ENCODE measurements at places on chromosomes 1 and 21.

DNA sequence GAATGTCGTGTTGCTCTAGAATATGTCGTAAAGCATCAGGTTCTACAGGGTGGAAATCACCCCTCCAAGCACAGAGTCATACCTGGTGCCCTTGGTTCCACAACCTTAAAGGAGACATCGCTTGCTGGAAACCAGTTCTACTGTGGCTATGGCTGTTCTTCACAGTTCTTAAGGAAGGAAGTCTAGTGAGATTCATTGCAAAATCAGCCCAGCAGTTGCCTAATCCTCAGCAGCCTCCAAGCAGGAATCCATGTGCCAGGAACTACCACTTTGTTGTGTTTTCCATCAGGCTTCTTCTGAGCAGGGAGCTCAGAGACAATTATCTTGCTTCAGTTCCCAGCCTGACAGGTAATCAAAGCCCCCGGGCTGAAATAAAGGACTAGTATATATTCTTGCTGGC, 45.0 kb upstream of the SLC35F3 start:
- no peaks in the 10 kb centered on the region for H3K36me3 ChIP-seq
- no peak for DNase-seq
- H3K27ac ChIP-seq = no peak overlapping the region
- H3K27me3 ChIP-seq = peaks cover 9% of the 10 kb centered on the region
- H3K4me3 ChIP-seq = no peak overlapping the region

GRCh38 chr1:210722410-210723081, 393.8 kb downstream of the HHAT start:
- no peaks in the 10 kb centered on the region for H3K4me1 ChIP-seq
- no peaks in the 10 kb centered on the region for H3K36me3 ChIP-seq
- H3K4me3 ChIP-seq = no peak overlapping the region
- H3K27ac ChIP-seq = no peak overlapping the region
- H3K27me3 ChIP-seq = peaks cover 21% of the 10 kb centered on the region
- no peak for DNase-seq

- H3K27me3 ChIP-seq = no peaks in the 10 kb centered on the region
- no peak overlapping the region for H3K27ac ChIP-seq
- no peaks in the 10 kb centered on the region for H3K4me1 ChIP-seq
- no peak for DNase-seq
Measured at GRCh38 chr1:61139775-61140549, 57.6 kb downstream of the NFIA start.

DNA sequence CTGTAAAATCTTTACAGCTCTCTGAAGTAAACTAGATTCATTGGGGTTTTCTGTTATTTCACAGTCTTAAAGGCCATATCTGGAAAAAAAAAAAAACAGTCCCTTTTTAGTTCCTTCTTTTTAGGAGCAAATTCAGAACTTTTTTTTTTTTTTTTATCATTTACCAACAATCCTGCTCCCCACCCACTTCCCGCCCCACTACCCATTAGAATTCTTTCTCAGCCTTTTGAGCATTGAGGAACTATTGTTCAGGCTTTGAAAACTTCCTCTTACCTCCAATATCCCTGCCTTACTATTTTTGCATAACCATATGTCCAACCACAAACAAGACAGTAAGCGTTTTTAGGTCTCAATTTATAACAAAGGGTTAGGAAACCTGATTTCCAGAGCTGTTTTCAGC, 330.1 kb downstream of the PLPP3 start:
- H3K27me3 ChIP-seq = no peaks in the 10 kb centered on the region
- DNase-seq = no peak
- H3K27ac ChIP-seq = no peak overlapping the region

DNA sequence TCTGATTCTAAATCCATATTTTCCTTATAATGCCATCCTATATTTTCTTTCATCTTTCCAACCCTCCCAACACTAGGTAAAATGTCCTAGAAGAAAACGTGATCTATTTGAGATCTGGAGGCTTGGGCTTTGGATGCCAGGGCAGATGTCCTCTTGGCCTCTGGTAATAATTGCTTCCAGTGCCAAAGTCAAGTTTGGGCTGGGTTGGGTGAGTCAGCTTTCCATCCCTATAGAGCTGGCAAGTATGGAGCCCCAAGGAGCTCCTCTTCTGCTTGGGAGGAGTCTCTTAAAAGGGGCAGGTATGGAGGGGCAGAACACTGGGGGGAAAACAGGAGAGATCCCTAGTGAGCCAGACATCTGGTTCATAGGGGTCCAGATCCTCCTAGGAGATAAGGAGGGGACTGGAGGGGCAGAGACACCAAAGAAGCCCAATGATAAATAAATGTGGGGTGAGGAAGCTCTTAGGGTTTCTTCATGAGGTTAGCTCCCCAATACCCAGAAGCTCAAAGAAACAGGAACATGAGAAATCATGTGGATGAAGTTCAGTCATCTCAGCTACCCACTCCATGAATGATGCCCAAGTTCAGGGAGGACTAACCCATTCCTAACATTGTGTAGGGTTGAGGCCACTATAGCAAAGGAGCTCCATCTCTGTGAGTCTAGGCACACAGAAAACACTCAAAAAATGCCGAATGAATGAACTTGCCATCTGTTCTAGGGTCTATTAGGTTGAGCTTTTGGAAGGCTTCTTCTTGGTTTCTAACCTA, 3.5 kb downstream of the C1orf116 start:
- no peak overlapping the region for H3K27ac ChIP-seq
- H3K36me3 ChIP-seq = peaks cover 4% of the 10 kb centered on the region
- H3K27me3 ChIP-seq = peaks cover 87% of the 10 kb centered on the region
- H3K4me3 ChIP-seq = no peak overlapping the region
- no peak for DNase-seq

DNA sequence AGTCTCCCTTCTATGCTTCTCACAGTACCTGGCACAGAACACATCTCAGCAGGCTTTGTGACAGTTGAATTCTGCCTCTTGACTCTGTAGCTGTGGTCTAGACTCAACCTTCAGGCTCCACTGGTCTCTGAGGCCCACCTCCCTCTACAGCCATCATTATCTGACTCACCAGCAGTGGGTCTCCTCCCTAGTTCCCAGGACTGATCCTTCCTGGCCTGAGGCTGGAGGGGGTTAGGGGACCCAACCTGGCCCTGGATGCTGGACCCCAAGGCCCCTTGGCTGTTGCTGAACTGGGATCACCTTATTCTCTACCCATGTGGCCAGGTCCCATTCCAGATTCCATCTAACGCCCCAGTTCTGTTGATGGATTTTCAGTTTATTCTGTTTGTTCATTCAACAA, 43.1 kb upstream of the FOXO6 start:
- peaks cover 4% of the 10 kb centered on the region for H3K36me3 ChIP-seq
- no peak for DNase-seq
- H3K27ac ChIP-seq = no peak overlapping the region
- peaks cover 44% of the 10 kb centered on the region for H3K27me3 ChIP-seq
- H3K4me3 ChIP-seq = no peak overlapping the region
- peaks cover 8% of the 10 kb centered on the region for H3K4me1 ChIP-seq

GRCh38 chr1:52182874-52183400, 41.0 kb downstream of the ZFYVE9 start:
- no peaks in the 10 kb centered on the region for H3K27me3 ChIP-seq
- H3K4me1 ChIP-seq = peaks cover 11% of the 10 kb centered on the region
- H3K4me3 ChIP-seq = no peak overlapping the region
- no peak for DNase-seq

GRCh38 chr1:57572016-57572415, 148.2 kb upstream of the DAB1 start:
- no peaks in the 10 kb centered on the region for H3K36me3 ChIP-seq
- no peaks in the 10 kb centered on the region for H3K4me1 ChIP-seq
- no peak overlapping the region for H3K4me3 ChIP-seq

- DNase-seq = no peak
- H3K36me3 ChIP-seq = no peaks in the 10 kb centered on the region
- no peak overlapping the region for H3K4me3 ChIP-seq
- peaks cover 33% of the 10 kb centered on the region for H3K27me3 ChIP-seq
- no peaks in the 10 kb centered on the region for H3K4me1 ChIP-seq
Measured at GRCh38 chr1:202058001-202058908, 47.9 kb downstream of the ELF3 start.

- H3K4me3 ChIP-seq = no peak overlapping the region
- DNase-seq = no peak
- H3K4me1 ChIP-seq = peaks cover 8% of the 10 kb centered on the region
- peaks cover 45% of the 10 kb centered on the region for H3K27me3 ChIP-seq
- no peak overlapping the region for H3K27ac ChIP-seq
Measured at GRCh38 chr1:23897083-23897482, 16.1 kb downstream of the CNR2 start.

DNA sequence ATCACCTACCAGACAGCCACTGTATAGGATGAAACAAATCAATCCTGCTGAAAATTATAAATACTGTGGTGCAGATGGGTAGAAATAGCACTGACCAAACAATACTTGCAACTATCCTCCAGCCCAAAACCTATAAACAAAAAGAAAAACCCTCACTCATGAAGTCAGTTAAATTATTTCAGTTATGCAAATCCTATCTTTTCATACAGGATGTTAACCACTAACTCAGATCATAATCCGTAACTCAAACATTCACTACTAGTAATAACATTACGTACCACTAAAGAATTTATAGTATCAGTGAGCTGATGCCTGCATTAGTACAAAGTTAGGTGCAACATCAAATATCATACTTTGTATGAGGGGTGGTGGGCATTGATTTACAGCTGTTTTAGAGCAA, 2.6 kb downstream of the NDC1 start:
- DNase-seq = no peak
- H3K27ac ChIP-seq = peak overlapping the region; percentile 29
- no peaks in the 10 kb centered on the region for H3K27me3 ChIP-seq
- peaks cover 3% of the 10 kb centered on the region for H3K36me3 ChIP-seq

DNA sequence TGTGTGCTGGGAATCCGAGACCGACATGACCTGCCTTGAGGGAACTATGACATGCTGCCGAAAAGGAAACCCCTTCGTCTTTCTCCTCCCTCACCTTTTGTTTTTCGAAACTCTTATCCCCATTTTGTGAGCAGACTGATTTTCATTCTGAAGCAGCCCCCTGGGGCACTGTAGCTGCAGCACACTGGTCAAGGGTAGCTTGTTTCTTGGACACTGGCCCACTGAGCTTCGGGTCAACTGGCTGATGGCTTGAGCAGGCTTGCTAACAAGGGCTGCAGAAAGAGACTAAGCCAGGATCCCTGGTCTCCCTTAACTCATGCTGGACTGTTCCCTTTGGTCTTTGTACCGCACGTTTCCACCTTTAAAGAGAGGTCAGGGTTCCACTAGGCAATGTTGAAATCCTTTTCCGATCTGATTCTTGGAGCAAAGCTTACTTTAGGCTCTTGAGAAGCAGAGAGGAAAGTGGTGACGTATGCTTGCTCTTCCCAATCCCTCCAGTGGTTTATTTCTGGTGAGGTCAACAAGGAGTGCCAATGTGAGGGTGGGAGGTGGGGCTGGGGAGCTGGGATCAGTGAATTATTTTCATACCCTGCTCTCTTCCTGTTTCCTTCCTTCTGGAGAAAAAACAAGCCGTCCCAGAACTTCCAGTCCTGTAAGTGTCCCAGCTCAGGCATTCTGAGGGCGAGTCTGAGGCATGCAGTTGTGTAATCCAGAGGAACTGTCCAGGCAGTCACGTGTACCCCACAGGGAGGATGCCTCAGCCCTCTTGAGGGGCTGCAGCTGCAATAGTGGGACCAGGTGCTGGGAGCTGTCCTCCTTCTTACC, 7.6 kb downstream of the CYP4B1 start:
- no peak for DNase-seq
- peaks cover 15% of the 10 kb centered on the region for H3K27me3 ChIP-seq
- no peak overlapping the region for H3K27ac ChIP-seq
- H3K36me3 ChIP-seq = peaks cover 2% of the 10 kb centered on the region
- no peak overlapping the region for H3K4me3 ChIP-seq

- no peaks in the 10 kb centered on the region for H3K36me3 ChIP-seq
- H3K27ac ChIP-seq = no peak overlapping the region
- H3K4me1 ChIP-seq = no peaks in the 10 kb centered on the region
- H3K27me3 ChIP-seq = peaks cover 9% of the 10 kb centered on the region
- H3K4me3 ChIP-seq = no peak overlapping the region
Measured at GRCh38 chr1:3021801-3022401, 634 bp downstream of the ACTRT2 start.

- H3K27ac ChIP-seq = peak overlapping the region; percentile 95
- H3K4me3 ChIP-seq = peak overlapping the region; percentile 87
- no peaks in the 10 kb centered on the region for H3K36me3 ChIP-seq
- H3K27me3 ChIP-seq = no peaks in the 10 kb centered on the region
Measured at GRCh38 chr1:24964811-24965570, 34.9 kb upstream of the RUNX3 start.

GRCh38 chr1:38454236-38454635, 405.3 kb downstream of the RRAGC start:
- no peaks in the 10 kb centered on the region for H3K4me1 ChIP-seq
- H3K4me3 ChIP-seq = no peak overlapping the region
- no peak for DNase-seq

DNA sequence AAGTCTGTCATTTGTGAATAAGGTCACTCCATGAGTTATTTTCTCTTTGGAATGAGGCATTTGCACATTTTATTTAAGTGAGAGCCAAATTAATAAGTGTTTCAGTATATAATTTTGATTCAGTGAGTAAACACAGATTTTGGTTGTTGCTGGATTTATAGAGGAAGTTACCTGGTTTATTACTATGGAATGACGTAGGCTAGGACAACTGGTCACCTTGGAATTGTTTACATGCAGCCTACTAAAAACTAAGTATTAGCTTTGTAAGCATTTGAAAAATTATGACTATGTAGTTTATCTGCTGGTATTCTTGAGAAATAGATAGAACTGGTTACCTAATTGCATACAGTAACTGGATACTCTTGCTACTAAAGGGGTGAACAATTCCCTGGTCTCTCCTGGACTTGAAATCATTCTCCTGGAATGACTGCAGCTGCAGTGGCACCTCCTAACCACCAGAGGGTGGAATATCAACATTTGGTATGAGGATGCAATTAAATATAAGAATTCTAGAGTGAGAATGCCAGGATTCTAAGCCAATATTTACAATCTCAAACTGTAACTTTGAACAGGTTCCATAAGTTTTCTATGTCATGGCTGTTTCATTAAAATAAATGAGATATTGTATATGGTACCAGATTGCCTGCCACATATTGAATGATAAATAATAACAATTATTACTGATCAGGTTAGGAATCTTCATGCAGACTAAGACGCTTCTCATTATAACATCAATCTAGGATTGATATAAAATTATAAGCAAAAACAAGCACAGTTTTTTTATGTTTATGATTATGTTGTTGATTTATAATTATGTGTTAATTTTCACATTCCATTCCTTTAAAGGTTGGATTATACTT, 3.5 kb upstream of the KRTAP27-1 start:
- H3K36me3 ChIP-seq = no peaks in the 10 kb centered on the region
- no peak for DNase-seq
- no peaks in the 10 kb centered on the region for H3K4me1 ChIP-seq
- no peak overlapping the region for H3K27ac ChIP-seq

- DNase-seq = no peak
- peaks cover 15% of the 10 kb centered on the region for H3K36me3 ChIP-seq
- peak within 1 kb of the TSS; percentile 4 for H3K27ac ChIP-seq
- H3K27me3 ChIP-seq = peaks cover 40% of the 10 kb centered on the region
- peaks cover 7% of the 10 kb centered on the region for H3K4me1 ChIP-seq
- H3K4me3 ChIP-seq = peak within 1 kb of the TSS; percentile 42
Measured at GRCh38 chr1:46394108-46394871, at the start of gene FAAH. Gene FAAH (plus strand): TSS chr1:46394317. CDS start chr1:46394349, 32 bp downstream.

GRCh38 chr1:209041927-209042326, 541.6 kb upstream of the CAMK1G start:
- H3K27ac ChIP-seq = no peak overlapping the region
- peaks cover 25% of the 10 kb centered on the region for H3K27me3 ChIP-seq
- no peak for DNase-seq
- H3K4me1 ChIP-seq = no peaks in the 10 kb centered on the region

- no peaks in the 10 kb centered on the region for H3K36me3 ChIP-seq
- peaks cover 17% of the 10 kb centered on the region for H3K4me1 ChIP-seq
- no peak for DNase-seq
- no peak overlapping the region for H3K27ac ChIP-seq
- H3K4me3 ChIP-seq = no peak overlapping the region
Measured at GRCh38 chr1:182610606-182611194, 6.5 kb upstream of the RGS16 start.

GRCh38 chr1:86154571-86155050, 2.0 kb downstream of the COL24A1 start:
- H3K36me3 ChIP-seq = no peaks in the 10 kb centered on the region
- H3K27ac ChIP-seq = no peak overlapping the region
- H3K4me3 ChIP-seq = peak overlapping the region; percentile 10
- H3K4me1 ChIP-seq = no peaks in the 10 kb centered on the region

All from T-helper 17 cell (primary cell).